NCI-H1436 (cell line): ENCODE measurements at places on chromosomes 12 and 14.

DNA sequence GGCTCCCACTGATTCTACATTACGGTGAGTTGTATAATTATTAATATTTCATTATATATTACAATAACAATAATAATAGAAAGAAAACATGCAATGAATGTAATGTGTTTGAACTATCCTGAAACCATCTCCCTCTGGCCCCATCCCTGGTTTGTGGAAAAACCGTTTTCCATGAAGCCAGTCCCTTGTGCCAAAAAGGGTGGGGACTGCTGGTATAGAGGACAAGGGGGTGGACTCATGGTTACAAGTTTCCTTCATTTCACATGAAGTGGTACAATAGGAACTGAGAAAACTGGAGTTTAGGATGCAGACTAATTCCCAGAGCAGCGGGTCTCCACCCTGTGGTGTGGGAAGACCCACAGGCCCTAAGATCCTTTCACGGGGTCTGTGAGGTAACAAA is 3.0 kb upstream of the C1RL start:
- DNase-seq, result no peak

- DNase-seq, result no peak
These were observed 81.4 kb downstream of the FRMD6 start for GRCh38 chr14:51733147-51733546.

DNA sequence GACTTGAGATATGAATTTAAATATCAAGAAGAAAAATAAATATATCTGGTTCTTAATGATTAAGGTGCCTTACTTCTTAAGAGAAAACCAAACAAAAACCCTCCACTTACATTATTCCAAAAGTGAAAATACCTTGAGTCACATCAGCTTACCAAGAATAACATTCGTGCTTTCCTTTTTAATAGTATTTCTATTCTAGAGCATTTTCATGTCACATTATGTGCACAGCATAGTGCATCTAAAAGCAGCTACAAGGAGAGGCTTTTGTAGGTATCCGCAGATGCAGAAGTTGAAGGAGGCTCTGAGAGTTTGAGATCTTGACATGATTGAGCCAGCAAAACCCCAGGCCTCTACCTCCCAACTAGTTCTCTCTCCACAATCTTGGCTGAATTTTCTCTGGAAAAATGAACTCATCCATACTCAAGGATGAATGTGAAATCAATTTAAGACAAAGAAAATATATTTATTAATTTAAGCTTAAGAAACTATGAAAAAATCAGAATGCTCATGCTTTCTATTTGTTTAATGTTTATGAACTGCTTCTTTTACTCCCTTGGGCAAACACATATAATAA is 275.0 kb downstream of the AKAP6 start:
- no peak for DNase-seq

GRCh38 chr14:24327303-24327702 is 7.6 kb downstream of the ADCY4 start:
- no peak for DNase-seq

DNA sequence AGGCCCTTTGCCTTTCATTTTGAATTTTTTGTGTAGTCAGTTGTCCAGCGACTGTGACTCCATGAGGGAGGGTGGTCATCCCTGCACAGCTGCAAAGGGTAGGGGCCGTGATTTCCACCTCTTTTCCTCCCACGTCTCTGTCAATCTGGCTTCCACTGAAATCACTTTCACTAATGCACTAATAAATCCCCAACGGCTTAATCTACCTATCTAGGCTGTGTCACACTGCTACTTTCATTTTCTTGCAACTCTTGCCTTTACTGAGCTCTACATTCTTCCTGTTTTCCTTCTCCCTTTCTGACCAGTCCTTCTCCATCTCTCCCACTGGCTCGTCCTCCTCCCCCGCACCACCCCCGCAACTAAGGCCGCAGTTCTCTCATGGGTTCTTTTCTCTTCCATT is 212.3 kb upstream of the FOXN3 start:
- DNase-seq, result no peak

DNA sequence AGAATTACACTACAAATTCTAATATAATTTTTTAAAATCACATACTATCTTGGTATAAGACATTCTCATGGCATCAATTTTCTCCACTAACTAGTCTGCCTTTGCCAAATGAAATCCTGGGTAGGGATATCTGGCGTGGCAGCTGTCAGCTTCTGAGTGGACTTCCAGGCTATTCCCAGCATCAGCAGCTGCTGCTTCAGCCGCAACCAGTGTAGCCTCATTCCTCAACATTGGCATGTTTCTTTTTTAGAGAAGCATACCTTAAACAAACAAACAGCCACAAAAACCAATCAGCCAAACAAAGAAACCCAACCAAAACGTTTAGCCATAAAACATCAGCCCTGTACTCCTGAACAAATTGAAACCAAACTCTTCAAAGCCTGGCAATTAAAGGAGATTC is 235.8 kb downstream of the SSPN start:
- no peak for DNase-seq

DNA sequence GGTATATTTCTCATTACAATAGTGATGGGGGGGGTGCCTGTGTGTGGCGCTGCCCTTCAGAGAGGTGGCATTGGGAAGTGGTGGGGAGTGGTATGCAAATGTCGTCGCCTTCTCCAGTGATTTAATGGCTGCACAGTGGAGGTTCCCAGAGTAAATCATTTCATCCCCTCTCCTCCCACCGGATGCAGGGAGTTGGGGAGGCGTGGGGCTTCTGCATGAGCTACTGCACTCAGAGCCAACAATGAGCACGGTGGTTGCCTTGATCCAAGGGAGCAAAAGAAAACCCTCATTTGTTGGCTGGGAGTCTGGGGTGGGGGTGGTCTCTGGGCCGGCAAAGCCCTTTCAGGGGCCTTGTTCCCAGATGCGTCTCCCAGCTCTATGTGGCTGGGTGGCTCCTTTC is 124.3 kb downstream of the AACS start:
- DNase-seq, result no peak

DNA sequence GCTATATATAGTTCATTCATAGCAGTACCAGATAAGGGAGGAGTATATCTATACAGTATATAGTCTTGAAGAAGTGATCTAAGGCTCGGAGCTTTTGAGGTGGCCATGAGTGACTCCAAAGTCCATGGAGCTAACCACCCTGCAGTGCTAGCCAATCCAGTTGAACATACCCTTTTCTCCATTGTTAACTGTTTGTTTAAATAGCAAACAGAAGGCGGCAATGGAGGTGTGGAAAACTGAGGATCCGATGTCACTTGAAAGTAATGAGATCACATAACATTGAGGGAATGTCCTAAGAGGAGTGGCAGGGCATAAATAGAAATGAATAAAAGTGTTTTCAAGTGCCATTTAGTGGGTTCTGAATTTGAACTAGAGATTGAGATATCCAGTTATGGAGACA is 12.4 kb upstream of the SNAPC1 start:
- DNase-seq, result peak; percentile 25

DNA sequence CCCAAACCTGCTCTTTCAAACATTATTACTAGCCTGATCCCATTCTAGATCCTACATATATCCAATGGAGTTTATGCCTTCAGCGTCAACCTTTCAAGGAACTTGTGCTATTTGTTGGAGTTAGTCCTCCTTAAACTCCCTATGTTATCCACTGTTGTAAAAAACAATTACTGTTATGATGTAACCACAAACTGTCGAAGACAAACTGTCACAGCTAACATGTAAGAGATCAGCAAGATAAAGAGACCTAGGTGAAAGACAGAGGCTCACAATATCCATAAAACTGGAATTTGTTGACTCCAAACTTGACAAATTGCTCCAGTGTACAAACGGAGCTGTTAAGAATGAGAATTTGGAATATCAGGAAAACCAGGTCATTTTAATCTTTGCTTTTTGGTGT is 70.7 kb downstream of the CDK17 start:
- no peak for DNase-seq

DNA sequence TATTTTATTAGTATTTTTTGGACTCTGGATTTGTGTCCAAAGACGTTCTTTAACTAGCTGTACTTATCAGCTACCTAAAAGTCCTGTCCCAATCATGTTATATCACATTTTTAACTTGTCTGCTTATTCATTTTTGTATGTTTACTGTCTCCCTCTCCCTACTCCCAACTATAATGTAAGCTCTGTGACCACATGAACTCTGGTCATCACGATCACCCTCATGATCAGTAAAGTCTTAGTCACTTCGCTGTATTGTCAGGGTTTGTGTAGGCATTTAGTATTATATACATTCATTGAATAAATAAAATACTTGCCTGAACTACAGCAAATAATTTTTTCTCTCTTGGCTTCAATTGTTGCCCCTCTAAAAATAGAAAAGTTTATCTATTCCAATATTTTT is 211.0 kb downstream of the PIK3C2G start:
- no peak for DNase-seq
